Renal cortical epithelial cell (primary cell): ENCODE measurements at places on chromosomes 4 and X. TPM values are rescaled to one million over a fixed set of nuclear protein-coding genes. Genes with fewer than 3 reads are reported as not detected.

- peak; percentile 33 for DNase-seq
Measured at GRCh38 chr4:112766422-112766821, 129.5 kb downstream of the LARP7 start.

RBM47 gene
- total RNA-seq, result 82.5 and 196 TPM in 2 replicates

DNA sequence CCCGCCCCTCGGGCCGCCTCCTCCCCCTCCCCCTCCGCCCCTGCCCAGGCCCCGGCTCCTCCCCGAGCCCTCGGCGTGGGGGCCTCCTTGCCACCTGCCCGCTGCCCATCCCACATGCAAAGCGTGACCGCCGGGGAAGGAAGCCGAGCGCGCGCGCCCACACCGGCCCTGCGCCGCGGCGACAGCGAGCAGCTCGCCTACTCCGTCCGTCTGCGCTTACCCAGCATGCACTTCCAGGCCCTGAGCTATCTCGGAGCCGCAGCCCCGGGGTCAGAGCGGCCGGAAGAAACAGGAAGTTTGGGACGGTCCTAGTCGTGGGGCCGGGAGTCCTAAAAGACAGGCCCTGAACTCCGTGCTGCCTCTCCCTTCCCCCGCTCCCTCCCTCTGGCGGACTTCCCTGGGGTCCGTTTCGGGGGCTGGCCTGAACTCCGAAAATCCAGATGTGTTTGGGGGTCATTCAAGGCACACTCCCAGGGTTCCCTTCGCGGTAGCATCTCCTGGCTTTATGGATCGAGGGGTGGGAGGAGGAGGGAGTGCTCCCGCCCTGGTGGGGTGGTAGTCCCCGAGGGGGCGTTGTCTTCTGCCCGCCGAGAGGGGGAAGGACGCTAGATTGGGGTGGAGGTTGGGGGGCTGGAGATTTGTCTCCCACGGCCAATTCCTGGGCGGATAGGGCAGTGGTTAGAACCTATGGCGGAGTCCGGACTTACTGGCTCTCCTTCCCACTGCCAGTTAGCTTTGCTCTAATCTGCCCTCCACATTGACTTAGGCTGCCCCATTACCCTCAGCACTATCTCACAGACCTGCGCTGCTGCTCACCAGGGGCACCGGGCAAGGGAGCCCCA lies 25.0 kb upstream of the BCORL1 start:
- no peak for DNase-seq

DNA sequence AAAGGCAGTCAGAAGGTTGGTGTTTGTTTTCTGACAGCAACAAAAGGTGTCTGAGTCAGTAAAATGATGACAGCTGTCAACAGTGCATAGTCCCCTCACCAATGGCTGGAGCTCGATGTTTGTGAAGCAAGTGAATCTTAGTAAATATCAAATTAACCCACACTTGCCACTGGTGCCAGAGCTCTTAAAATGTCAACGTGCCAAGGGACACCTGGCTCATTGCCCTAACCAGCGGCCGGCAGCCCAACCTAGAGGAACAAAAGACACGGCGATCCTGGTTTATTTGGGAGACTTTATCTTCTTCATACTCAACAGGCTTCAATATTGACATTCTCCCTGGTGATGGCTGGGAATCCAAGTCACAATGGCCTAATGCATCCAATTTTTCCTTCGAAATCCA lies 143.4 kb downstream of the CPEB2 start:
- DNase-seq, result no peak

STIM2 gene
- 4.7 and 11.7 TPM in 2 replicates for total RNA-seq

PRAF2 gene
- 4.3 and 9.4 TPM in 2 replicates for total RNA-seq
